ENCODE measurements at places on chromosomes 2 and 18.

GRCh38 chr18:12254136-12254819 lies at the start of gene CIDEA:
Gene CIDEA (plus strand): TSS chr18:12254361. CDS start chr18:12254384, 23 bp downstream.
- no peak for DNase-seq

GRCh38 chr2:143850084-143850483 lies 669.8 kb downstream of the ZEB2 start:
- DNase-seq = no peak

DNA sequence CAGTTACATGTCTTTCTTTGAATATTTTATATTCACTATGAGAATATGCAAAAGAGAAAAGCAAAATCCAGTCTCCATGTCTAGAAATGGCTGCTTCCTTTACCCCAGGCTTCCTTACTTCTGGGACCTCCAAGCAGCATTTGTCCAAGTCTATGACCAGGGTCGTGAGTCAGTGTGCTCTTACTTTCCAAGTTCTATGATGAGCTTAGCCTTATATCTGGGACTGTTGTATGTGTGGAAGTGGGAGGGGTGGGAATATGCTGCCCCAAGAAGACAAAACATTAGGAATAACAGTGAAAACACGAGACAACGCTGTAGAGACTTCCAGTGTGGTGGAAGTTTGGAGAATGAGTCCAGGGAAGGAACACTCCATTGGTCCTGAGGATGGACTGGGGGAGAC lies 21.2 kb upstream of the CHRNA1 start:
- DNase-seq = no peak

- DNase-seq = no peak
Observed at GRCh38 chr2:239825705-239825979, 199.5 kb downstream of the NDUFA10 start.

- DNase-seq = no peak
Observed at GRCh38 chr2:136393514-136393913, 275.6 kb upstream of the CXCR4 start.

Measured in activated T-helper 1 cell treated with anti-CD3 and anti-CD28 coated beads, Interleukin-2, amount 50 U/mL, for 16 hours (primary cell).